Amygdala (tissue), 56 donors: ENCODE measurements at places on chromosomes 7 and 10.

DNA sequence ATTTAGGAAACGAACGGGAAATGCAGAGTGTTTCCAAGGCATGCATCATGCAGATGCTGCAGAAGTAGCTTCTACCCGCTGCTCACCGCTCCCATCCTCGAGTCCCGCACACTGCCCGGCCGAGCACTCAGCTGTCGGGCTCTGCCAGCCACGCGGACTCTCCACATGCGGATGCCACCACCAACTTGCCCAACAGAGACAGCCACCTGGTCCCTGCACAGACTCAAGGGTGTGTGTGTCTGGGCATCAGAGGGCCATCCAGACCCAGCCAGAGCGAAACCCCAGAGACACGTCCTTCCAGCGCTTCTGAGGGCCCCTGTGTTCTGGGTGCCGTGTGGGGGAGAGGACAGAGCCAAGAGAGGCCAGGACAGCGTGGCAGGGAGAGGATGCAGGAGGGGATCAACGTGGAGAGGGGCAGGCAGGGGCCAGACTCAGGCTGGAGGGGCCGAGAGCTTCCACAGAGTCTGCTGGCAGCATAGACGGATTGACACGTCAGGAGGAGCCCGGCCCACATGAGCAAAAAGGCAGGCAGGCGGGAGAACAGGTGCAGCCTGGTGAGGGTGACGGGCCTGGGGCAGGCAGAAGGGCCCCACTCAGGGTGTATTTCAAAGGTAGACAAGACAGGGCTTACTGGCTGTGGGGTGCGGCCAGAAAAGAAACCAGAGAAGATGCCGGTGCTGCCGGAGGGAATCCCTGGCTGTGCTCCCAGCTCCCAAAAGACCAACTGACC, 18.3 kb downstream of the GPER1 start:
- DNase-seq: no peak

DNA sequence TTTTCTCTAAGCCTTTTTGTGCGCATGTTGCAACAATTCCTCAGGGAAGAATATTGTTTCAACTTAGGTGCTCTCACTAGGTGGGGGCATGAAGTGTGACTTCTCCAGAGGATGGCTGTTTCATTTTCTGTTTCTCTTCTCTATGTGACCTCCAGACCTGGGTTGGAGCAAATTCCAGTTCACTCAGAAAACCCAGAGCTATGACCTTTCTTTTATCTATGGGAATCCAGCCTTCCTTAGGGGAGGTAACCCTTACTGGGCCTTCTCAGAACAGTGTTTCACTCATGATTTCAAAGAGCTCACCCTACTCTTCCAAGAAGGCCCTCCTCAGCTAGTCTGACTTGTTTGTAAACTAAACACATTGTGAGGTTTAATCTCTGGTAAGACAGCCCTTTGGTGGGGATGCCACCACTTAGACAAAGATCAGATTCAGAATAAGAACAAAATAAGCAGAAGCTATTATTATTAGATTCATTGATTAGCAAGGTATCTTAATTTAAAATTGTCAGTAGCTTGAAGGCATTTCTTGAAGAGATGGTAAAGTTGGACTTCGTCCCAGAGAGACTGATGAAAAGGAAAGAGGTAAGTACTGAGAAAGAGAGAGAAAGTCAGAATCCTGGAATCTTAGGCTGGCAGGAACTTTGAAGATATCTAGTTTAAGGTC, 16.6 kb upstream of the TAS2R60 start:
- no peak for DNase-seq

GRCh38 chr7:88311675-88312036, 5.0 kb upstream of the STEAP4 start:
- no peak for DNase-seq

GRCh38 chr10:17684537-17684936, 40.6 kb downstream of the STAM start:
- no peak for DNase-seq

DNA sequence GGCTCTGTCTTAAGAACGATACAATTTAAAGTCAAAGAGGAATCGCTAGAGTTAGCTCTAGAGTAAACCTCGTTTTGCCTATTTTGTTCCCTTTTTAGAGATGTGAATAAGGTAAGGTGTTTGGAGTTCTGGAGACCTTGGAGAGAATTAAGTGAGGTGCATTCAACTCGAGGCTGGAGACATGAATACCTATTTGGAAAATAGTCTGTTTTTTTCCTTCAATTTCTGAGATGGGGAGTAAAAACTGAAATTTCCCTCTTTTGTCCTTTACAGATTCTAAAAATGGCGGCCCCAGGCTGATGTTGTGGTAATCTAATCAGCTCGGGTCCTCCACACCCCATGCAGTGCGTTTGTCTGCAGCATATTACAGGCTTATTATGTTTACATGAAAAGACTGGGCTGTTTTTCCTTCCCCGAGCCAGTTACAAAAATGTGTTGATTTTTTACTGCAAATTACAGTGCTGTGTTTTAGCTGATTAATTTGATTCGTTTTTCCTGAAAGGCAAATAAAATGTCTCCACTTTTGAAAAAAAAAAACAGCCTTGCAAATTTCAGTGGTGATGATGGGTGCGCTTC, 1.5 kb downstream of the KMT2E start:
- no peak for DNase-seq

- DNase-seq: no peak
These were observed 80.4 kb downstream of the CUBN start for GRCh38 chr10:17049195-17049594.

DNA sequence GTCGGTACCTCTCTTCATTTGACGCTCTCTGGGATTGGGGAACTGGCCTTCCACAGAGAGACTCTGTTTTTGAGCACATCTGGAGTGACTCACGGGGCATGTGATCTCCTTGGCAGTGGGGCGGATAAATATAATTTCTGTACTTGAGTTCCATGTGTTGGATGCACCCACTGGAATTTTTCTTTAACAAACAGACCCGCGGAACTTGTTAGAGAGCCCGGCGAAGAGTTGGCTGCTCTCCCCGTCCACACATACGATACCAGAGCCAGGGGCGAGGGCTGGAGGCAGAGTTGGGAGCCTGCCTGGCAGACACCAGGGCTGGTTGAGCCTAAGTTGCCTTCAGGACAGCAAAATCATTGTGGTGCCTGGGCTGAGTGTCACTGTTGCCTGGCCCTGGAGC, at the start of gene FAM180A:
Gene FAM180A, minus strand, starts transcription at position 44 of the 400 bp plus-strand sequence. CDS start 233 bp downstream, outside the sequence.
- DNase-seq: no peak

GRCh38 chr7:4154882-4155535, 527.1 kb upstream of the FOXK1 start:
- no peak for DNase-seq

GRCh38 chr10:129793996-129794395, 170.1 kb downstream of the EBF3 start:
- no peak for DNase-seq

DNA sequence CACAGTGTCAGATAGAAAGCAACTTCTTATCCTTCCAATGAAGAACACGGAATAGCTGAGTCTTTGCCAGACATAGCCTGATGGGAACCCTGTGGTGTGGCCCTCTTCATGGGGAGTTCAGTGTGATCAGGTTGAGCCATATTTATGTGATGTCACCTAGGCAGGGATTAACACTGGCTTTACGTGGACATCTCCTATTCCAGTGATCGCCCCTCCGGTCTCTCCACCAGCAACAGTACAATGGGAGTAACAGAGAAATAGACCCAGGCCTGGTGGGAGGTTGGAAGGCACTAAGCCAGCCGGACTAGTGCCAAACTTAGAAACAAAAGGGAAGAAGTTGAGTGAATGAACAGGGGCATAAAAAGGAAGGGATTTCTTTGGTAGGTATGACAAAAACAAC, 358.1 kb downstream of the PRPF18 start:
- DNase-seq: no peak

- DNase-seq: no peak
These were observed 155.4 kb downstream of the DIP2C start for GRCh38 chr10:534047-534566.

DNA sequence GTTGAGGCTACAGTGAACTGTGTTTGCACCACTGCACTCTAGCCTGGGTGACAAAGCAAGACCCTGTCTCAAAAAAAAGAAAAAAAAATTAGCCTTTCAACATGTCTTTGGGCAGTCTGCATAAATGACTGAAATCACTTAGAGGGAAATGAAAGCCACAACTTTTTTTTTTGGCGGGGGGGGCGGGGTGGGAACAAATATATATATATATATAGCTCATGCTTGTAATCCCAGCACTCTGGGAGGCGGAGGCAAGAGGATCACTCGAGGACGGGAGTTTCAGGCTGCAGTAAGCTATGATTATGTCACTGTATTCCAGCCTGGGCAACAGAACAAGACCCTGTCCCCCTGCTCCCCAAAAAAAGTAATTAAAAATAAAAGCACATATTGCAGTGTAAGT, 23.4 kb upstream of the MICU1 start:
- no peak for DNase-seq

DNA sequence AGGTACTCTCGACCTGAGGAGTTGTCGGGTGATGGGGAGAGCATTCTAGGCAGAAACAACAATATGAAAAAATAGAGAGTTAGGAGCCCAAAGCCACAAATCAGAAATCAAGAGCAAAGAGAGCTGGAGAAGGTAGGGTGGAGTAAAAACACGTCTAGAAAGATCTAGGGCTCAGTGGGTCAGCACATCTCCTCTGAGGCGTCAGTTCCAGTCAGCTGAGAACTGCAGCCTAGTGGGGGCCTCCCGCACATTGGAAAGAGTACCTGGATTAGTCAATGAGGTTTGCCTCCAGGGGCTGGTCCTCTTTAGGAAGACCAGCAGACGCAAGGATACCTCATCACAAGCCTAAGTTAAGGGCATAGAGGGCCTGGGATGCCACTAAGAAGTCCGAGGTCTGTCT, 113.2 kb upstream of the LANCL2 start:
- DNase-seq: no peak

- DNase-seq: no peak
These were observed 545.3 kb downstream of the CNTNAP2 start for GRCh38 chr7:146661929-146662328.

GRCh38 chr7:110119883-110120581, 970.9 kb upstream of the LRRN3 start:
- DNase-seq: no peak

- no peak for DNase-seq
These were observed 51.7 kb downstream of the COL17A1 start for GRCh38 chr10:104033966-104034365.

GRCh38 chr7:96311967-96312366, 9.9 kb downstream of the SLC25A13 start:
- no peak for DNase-seq

- DNase-seq: no peak
These were observed 53.5 kb downstream of the SND1 start for GRCh38 chr7:127705461-127705959.

- no peak for DNase-seq
These were observed 247.4 kb upstream of the TEX47 start for GRCh38 chr7:89042940-89043339.

- DNase-seq: no peak
These were observed 103.1 kb downstream of the PRKAG2 start for GRCh38 chr7:151773797-151774196.

DNA sequence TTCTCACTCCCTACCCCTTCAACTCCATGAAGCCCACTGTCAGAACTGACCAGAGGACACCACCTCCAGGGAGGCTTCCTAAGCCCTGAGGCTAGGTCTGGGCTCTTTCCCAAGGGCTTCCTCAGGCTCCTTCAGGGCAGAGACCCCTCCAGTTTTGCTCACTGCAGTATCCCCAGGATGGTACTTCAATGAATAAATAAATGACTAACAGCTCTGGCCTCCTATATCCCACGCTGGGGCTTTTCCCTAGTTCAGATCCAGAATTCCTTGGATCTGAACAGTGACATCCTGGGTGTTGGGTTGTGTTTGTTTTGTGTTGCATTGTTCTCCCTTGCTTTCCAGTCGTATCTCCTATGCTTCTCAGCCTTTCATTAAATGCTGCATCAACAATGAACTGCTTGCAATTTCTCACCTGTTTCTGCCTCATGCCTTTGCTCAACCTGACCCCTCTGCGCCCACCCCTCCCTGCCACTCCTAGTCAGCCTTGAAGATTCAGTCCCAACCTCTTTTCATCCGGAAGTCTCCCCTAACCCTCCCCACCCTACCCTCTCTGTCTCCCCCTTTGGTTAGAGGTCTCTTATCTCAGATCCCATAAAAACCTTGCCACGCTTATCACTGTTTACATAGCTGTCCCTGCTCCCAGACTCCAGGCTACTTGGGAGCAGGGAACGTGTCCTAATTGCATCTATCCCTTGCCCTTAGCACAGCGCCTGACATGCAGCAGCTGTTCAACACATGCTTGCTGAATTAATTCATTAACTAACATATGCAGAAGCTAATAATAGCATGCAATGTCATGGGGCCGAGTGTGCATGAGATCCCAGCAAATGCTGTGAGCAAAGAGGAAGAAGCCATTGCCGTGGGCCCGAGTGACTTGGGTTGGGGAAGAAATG, 41.7 kb downstream of the PPP1R3C start:
- DNase-seq: no peak

GRCh38 chr7:112452102-112452888, 2.0 kb downstream of the IFRD1 start:
- no peak for DNase-seq

DNA sequence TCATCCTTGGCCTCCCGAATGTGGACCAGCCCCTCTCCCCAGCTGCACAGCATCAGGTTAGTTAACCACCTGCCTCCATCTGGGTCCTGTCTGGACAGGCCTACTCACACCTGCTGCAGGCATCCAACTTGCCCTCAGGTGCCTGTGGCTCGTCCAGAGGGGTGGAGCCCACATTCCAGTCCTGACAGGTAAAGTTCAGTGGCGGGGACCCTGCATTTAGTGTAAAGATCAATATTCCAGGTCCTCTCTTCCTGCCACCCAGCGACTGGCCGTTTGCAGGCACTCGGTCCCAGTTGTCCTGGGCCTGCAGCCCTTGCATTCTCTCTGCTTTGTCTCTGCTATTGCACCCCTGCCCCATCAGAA, 15.0 kb downstream of the HTRA1 start:
- no peak for DNase-seq

DNA sequence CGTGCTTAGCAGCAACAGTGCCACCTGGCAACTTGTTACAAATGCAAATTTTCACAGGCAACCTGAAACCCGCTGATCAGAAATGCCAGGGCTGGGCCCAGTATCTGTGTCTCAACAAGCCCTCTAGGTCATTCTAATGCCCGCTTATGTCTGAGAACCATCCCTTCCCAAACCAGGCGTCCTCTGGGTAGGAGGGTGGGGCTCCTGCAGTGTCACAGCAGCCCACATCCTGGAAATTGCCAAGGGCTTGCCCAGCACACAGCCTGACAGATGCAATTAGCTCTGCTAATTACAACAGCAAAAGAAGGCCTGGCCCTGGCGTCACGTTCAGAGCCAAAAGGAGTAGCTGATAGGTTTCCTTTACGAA, 15.9 kb downstream of the ITPRIP start:
- DNase-seq: no peak

- DNase-seq: no peak
These were observed 609.7 kb downstream of the DNAJB6 start for GRCh38 chr7:157946398-157947060.

- no peak for DNase-seq
These were observed 69.8 kb upstream of the PLXNA4 start for GRCh38 chr7:132646052-132646451.

DNA sequence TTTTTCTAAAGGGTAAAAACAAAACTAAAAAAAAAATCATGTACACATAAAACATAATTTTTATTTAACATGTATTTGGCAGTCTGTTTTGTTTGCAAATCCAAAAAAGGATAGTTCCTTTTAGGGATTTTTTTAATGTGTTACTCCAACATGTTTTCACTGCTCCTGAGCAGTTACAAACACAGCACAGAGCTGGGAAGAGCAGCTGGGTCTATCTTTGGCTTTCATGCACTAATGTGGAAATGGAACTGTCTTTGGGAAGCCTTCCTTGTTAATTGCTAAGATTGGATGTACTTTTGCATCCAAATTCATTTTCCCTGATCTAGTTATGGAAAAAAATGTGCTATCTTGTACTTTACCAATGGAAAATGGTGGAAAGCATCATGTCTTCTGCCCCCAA, 1035.1 kb downstream of the CNTNAP2 start:
- no peak for DNase-seq
